ENCODE measurements at places on chromosomes 11 and 22.

- no peak for DNase-seq
Observed at GRCh38 chr11:45252877-45253276, 33.3 kb downstream of the SYT13 start.

DNA sequence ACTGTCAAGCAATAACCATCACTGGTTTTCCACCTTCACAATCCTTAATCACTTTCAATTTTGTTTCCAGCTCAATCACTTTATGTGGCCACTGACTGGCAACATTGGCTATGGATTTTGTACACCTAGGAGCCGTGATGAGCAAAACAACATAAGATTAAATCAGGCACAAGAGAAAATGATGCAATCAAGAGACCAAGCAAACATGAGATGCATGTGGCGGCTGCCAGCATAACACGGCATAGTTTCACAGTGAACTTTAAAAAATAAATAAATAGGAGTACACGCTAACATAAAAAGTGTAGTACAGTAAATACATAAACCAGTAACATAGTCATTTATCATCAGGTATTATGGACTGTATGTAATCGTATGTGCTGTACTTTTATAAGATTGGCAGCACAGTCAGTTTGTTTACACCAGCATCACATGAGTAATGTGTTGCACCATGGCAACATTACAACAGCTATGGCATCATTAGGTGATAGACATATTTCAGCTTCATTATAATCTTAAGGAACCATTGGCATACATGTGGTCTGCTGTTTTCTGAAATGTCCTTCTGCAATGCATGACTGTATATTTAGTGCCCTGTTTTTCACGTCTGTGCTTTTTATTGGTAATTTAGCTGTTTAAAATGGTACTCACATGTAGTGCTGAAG lies 83.3 kb upstream of the PRDM11 start:
- DNase-seq = no peak

- DNase-seq = peak; percentile 68
Observed at GRCh38 chr11:34600339-34601084, 20.4 kb upstream of the EHF start.

DNA sequence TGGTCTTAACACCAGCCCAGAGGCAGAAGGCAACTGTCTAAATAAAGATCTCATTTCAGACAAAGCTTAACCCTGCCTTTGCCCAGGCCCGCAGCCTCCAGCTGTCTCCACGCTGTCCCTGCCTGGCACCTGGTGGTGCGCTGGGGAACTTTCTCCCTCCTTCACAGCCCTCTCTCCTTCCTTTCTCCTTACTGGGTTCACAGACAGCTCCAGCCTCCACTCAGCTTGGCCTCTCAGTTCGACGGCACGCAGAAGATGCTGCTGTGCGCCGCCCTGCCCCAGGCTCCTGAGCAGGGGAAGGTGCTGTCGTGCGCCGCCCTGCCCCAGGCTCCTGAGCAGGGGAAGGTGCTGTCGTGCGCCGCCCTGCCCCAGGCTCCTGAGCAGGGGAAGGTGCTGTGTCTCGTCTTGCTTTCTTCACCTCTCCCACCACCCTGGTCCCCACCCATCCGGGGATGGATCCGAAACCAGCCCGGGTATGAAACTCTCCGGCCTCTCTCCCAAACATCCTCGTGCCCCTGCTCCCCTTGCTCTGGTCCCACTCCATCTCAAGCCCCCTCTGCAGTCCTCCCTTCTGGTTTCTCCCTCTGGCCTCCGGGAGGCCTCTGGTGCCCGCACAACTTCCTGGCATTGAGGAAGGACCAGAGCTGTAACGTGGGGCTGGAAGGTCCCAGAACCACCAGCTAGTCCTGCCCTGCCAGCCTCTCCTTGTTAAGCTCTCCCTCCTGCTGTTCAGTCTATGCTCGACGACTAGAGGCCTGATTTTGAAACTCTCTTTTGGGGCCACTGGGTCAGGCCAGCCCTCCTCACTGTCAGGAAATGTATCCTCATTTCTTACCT lies 22.9 kb upstream of the JAM3 start:
- DNase-seq = no peak

GRCh38 chr11:38543311-38543710 lies 1945.3 kb upstream of the RAG2 start:
- no peak for DNase-seq
